ENCODE measurements at places on chromosomes 1 and 21. TPM values are rescaled to one million over a fixed set of nuclear protein-coding genes. Genes with fewer than 3 reads are reported as not detected.
A peak's percentile ranks its signal among the peaks of the same experiment; 100 is the strongest.

GRCh38 chr21:18384771-18385170, 18.8 kb downstream of the TMPRSS15 start:
- peak; percentile 64 for DNase-seq

GRCh38 chr1:160129046-160129445, 13.5 kb downstream of the ATP1A2 start:
- DNase-seq: no peak

DNA sequence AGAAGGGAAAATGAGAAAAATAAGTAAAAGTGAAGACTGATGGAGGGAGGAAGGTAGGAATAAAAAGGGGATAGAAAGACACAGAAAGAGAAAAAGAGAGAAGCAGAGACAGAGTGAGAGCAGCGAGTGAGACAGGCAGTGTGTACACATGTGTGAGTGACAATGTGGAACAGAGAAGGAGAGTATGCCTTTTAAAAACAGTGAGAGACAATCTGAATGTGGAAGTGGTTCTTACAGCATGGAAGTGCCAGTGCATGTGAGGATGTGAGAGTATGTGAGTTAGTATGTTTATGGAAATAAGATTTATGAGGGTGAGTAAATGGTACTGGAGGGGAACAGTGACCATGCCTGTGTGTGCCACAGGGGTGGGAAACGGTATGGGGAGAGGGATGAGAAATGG, 1.2 kb downstream of the NEGR1 start:
- DNase-seq: no peak

- DNase-seq: no peak
Observed at GRCh38 chr1:20423169-20423795, 62.7 kb downstream of the CAMK2N1 start.

DNA sequence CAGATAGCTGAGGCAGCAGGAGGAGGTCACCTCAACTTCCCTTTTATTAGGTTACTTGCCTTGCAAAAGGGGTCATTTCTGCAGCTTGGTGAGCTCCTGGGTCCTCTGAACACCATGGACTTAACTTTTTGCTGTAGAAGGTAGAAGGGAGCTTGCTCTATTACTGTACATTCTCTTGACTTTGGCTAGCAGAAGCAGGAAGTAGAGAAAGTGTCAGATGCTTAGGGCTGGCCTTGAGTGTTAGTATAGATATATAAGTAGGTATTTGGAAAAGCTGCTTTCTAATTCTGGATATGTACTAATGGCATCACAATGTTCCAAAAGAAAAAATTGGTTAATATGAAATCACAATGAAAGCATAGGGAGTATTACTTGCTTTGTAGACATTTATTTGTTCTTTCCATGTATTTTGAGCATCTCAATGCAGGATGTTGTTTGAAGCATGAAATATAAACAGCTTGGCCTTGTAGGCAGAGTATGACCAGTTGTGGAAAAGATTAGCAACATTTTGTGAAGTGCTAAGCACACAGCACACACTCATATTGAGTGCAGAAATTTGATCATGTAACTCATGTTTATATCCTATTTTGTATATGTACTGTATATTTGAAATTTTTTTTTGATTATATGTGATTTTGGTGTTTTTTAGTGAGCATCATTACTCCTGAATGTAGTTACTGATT, 108.8 kb downstream of the DYRK1A start:
- no peak for DNase-seq

DNA sequence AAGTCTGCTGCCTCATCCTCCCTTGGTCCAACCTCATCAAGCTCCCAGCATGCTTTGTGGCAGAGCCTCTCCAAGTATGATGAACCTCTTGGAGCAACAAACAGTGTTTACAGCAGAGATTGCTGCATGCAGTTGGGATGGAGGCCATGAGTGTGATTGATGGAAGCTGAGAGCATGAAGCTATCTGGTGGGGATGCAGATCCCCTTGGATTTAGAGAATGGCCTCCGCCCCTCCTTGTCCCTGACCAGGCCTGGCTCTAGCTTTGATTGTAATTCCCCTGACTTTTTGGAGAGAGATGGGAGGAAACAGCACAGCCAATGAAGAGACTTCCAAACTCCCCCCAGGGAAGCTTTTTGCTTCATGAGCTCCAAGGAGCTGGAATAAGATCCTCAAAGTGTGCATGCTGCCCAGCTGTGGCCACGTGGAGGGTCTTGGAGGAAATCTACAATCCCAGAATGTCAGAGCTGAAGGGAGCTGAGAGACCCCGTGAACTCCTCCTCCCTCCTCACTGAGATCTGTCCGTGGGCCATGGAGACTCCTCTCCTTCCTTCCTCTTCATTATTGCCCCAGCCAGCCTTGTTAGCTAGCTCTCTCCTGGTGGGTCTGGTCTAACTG, 165.3 kb upstream of the USP24 start:
- no peak for DNase-seq

GRCh38 chr1:211699059-211699458, 23.6 kb upstream of the NEK2 start:
- DNase-seq: no peak

DNA sequence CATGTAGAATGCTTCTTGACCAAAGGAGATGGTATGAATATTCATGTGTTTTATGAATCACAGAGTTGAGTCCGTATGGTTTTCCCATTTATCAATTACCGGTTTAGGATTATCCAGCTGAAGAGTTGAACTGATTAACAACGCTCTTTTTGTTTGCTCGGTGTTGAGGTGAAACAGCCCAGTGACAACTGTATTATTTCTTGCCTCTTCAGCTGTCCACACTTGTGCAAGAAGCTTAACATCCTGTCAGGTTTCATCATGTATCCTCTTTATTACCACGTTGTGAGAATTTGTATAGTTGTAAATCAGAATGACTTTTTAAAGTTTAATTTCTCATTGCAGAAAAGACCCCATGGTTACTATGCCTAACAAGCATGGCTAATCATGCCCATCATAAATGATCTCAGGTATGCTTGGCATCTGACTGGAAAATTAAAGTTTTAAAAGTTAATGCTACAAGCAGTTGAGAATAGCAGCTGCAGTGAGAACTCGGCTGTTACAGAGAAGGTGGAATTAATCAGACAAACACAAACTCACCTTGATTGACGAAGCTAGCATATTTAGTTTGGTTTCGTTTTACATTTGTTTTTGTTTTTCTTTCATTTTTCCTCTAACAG, 563.2 kb upstream of the ADGRL2 start:
- no peak for DNase-seq

- DNase-seq: no peak
Observed at GRCh38 chr1:173152598-173152997, 54.5 kb downstream of the TNFSF4 start.

DNA sequence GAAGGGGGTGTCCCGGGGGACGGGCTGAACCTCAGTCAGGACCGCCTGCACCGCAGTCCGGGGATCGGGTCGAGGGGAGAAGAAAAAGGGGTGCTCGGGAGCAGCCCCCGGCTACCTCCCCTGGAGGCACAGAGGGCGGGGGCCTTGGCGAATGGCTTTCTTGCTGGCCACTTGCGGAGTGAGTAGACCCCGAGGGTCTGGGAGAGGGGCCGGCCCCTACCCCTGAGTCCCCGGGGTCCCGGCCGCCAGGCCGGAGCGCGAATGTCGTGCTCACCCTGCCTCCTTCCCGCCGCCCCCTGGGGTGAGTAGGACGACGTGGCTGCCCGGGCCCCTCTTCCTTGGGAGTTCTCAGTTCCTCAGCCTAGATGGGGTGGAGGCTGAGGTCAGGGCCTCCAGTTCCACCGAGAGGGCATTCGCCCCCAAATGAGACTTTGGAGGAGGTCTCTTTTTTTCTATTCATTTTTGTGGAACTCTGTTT, 113.0 kb downstream of the OSBPL9 start:
- DNase-seq: peak; percentile 75

GRCh38 chr1:245715970-245716369, 561.2 kb downstream of the KIF26B start:
- DNase-seq: no peak

- peak; percentile 44 for DNase-seq
Observed at GRCh38 chr1:21262293-21263051, 27.8 kb downstream of the ECE1 start.

- no peak for DNase-seq
Observed at GRCh38 chr1:15960808-15961207, 15.1 kb downstream of the ZBTB17 start.

DNA sequence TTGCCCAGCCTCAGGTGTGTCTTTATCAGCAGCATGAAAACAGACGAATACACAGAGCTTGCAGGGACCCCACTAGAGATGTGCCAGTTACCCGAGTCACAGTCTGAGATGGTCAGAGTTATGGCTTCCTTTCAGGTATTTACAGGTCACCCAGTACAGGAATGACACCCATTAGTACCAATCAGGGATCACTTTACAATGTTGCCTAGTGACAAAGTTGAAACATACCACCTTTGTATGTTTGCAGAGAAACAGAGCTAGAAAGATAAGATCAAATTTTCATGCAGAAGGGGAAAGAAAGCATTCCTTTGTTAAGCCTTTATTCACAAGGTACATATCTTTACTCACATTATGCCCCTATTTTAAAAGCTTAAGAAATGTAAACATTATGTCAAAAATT, 137.6 kb downstream of the RGS7 start:
- no peak for DNase-seq

- DNase-seq: no peak
Observed at GRCh38 chr1:1024149-1024770, 4.3 kb downstream of the AGRN start.

DNA sequence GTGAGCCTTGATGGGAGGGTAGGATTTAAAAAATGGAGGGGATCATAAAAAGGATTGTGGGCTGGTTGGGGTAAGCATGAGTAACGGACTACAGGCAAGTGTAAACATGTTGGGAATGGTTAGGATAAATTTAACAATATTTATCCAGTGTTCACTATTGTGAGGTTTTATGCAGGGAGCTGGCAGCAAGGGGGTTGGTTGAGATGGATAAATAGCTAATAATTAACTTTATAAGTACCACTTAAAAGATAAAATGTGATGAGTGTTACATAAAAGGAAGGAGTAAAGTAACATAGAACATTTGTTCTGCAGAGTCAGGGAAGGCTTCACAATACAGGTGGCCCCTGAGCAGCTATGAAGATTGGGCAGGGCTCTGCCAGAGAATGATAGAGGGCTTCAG, 109.0 kb downstream of the NGF start:
- no peak for DNase-seq

- DNase-seq: no peak
Observed at GRCh38 chr1:241770115-241770514, 77.9 kb upstream of the EXO1 start.

GRCh38 chr1:156445789-156446263, 54.7 kb downstream of the MEF2D start:
- DNase-seq: peak; percentile 90

DNA sequence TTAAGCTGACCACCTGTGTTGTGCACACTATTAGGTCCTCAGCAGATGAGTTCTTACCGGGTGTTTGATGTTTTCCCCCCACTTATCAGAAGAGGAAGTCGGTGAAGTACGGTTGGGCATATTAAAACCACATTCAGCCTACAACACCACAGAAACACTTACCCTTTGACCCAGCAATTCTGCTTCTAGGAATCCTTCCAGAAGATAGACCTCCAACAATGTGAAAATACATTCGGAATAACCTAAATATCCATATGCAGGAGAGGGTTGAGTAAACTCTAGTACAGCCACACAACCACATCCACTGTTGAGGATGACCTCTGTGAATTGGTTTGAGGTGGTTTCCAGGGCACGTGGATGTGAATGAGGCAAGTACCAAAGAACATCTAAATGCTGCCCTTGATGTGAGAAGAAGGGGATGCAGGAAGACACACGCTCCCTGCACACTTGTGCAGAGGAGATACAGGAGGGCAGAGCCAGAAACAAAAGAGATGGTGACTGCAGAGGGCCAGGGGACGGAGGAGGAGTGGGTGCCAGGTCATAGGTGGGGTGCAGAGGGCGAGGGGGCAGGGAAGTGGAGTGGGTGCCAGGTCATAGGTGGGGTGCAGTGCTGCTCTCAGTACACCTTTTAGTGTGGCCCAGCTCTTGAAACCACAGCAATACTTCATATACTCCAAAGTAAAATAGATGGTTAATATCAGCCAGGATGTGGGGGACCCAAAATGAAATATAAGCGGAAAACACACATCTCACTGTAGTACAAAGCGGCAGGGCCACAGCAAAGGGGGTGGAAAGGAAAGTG, 12.8 kb downstream of the ADARB1 start:
- peak; percentile 23 for DNase-seq

DNA sequence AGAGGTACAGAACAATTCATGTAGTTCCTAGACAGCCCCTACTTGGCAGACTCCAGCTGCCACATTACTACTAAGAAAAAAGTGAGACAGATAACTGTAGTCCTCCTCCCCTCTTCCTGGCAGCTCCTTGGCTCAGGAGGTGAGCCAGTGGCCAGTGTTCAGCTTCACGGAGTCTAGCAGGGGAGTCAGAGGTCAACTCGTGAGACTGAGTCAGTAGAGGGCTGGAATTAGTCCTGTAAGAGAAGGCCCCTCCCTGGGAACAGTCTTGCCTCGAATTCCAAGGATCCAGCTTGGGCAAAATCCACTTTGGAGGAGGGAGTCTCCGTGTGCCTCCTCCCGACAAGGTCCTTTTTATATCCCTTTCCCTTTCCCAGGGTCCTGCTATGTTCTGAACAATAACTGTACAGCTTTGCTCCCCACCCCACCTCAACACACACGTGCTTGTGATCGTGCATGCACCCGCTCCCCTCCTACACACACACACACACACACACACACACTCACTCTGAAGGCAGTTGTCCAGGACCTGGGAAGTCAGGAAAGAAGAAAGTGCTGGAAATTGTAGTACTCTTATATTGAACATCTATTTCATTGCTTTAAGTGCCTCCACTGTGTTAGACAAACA, 22.5 kb upstream of the SLC27A3 start:
- DNase-seq: peak; percentile 93

DNA sequence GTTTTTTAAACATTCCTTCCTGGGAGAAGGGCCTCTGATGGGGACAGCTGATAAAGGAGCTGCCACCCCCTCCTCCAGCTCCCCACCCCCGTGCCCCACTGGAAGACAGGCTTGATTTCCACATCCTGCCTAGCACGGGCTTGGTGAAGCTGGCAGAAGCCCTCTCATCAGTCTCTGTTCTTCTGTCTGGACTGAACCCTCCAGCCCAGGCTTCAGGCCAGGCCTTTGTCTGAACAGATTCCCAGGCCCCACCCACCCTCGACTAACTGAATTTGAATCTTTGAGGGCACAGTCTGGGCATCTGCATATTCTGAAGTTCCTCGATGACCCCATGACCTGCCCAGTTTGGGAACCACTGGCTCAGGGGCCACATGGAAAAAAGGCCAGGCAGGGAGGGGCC, 75.3 kb downstream of the CD58 start:
- no peak for DNase-seq

GRCh38 chr1:232725305-232726047, 79.7 kb upstream of the MAP10 start:
- DNase-seq: no peak

GRCh38 chr1:154236855-154237254, 16.1 kb downstream of the UBAP2L start:
- no peak for DNase-seq

- DNase-seq: no peak
Observed at GRCh38 chr1:5485436-5485835, 506.8 kb downstream of the NPHP4 start.

- DNase-seq: no peak
Observed at GRCh38 chr1:75133750-75134646, at the start of gene LHX8. Gene LHX8 (plus strand): TSS chr1:75134388. CDS start chr1:75136615, 2,227 bp downstream.

SLC35A3 gene
- total RNA-seq: 12.1 TPM

CD1B gene
- total RNA-seq: not detected

TMIGD3 gene
- total RNA-seq: not detected

SPATA17 gene
- 1.2 TPM for total RNA-seq

LIPI gene
- total RNA-seq: not detected

ZNF362 gene
- 77.5 TPM for total RNA-seq

RAB3B gene
- total RNA-seq: 2.7 TPM

ATAD3A gene
- 61.7 TPM for total RNA-seq

SLFNL1 gene
- total RNA-seq: 3.0 TPM

RXFP4 gene
- total RNA-seq: 0.33 TPM

ARMH1 gene
- total RNA-seq: 5.7 TPM

TAS1R1 gene
- total RNA-seq: not detected

SIKE1 gene
- total RNA-seq: 91.9 TPM

KCNQ4 gene
- 3.7 TPM for total RNA-seq

LRRC3 gene
- total RNA-seq: 5.9 TPM

Measured in cardiac muscle cell (in vitro differentiated cells and primary cell).